ENCODE measurements at places on chromosomes 1 and 21.
A peak's percentile ranks its signal among the peaks of the same experiment; 100 is the strongest.

- DNase-seq: peak; percentile 47
These were observed 21.2 kb downstream of the SLC45A3 start for GRCh38 chr1:205658943-205659581.

- DNase-seq: no peak
These were observed 34.1 kb upstream of the ST6GALNAC5 start for GRCh38 chr1:76833151-76833550.

DNA sequence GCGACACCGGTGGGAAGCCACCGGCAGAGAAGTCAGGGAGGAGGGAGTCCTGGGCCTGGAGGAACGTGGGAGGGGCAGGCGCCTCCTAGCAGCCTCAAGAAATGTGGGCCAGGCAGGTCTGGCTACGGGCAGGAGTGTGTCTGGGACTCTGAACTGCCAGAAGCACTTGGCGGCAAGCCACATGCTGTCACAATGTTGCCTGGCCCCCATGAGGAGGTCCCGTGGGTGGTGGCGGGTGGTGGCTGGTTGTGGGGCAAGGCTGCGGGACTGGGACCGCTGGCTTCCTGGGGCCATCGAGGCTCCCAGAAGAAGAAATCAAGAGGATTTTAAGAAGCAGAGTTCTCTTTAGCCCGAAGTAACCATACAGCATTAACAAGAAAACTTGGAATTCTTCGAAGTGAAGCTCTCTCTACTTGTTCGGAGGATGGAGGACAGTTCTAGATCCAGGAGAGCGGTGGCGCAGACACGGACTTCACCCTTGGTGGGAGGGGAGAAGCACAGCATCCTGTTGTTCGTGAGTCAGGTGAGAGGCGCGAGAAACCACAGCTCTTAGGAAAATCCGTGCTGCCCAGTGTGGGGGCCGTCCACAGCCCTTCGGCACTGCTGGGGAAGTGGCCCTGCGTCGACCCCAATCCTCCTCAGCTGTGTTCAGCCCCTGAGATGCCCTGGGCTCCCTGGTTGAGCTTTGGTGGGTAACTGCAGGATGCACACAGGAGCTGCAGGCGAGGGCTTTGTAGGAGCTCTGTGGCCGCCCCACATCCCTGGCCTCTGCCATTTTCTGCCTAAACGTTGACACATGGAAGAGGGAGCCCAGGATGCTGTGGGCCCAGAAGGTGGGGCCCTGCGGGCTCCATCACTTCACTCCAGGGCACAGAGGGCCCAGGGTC lies 12.4 kb downstream of the SKI start:
- no peak for DNase-seq

GRCh38 chr1:226027538-226028217 lies 28.5 kb upstream of the SDE2 start:
- DNase-seq: no peak

- DNase-seq: no peak
These were observed 20.6 kb upstream of the SH3D21 start for GRCh38 chr1:36285443-36286101.

GRCh38 chr1:34980715-34981114 lies 4.4 kb downstream of the TMEM35B start:
- no peak for DNase-seq

DNA sequence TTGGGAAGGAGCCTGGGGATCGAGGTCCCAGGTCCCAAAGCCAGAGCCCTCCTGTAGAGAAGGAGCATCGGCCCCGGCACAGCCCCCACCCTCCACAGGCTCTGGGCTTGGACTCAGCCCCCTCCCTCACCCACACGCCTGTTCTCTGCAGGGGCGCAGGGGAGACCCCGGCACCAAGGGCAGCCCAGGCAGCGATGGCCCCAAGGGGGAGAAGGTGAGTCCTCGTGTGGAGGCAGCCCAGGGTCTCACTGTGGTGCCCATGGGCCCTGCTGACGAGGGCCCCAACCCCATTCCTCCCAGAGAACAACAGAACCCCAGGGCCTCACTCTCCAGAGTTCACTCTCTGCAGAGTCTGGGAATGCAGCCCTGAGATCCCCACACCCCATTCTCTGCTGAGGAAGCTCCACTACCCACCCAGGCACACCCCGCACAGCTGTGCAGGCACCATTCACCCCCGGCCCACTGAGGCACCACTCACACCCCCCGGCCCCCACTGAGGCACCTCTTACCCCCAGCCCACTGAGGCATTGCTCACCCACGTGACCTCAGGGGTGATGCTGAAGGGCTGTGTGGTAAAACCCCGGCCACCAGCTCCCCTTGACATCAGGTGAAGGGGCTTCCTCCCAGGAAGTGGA lies 21.8 kb downstream of the COL6A2 start:
- DNase-seq: no peak

DNA sequence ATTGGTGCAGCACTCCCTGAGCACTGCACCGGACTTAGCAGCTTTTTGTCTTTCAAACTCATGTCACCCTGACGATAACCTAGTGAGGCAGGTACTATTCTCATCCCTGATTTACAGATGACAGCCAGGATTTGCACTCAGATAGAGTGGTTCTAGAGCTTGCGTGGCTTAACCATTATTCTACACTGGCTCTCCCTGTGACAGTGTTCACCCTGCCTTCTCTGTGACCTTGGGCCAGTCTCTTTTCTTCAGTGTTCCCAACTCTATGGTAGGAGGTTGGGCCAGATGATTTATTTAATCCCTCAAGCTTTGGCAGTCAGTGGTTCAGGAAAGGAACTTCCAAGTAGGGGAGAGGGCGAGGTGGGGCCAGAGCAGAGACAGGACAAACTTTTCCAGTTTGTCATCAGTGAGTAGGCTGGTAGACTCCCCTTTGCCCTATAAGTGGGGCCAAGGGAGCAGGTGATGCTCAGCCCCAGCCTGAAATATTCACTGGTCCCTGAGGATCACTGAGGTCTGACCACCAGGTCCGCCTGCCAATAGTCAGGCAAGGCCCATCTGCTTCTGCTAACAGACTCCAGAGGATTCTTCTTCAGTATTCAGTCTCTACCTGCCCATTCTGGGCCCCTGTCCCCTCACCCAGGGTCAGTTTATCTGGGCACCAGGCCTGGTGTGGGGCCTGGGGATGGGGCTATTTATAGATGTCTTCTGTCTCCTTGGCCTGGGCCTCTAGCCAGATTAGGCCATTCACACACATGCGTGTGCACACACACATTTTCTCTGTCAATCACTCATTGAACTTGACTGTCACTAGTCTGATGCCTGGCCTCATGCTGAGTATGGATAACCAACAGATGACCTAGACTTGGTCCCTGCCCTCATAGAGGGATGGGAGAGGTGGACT lies 8.8 kb upstream of the FABP3 start:
- DNase-seq: no peak

- DNase-seq: no peak
These were observed 298.7 kb downstream of the GRIK1 start for GRCh38 chr21:29641001-29641634.

DNA sequence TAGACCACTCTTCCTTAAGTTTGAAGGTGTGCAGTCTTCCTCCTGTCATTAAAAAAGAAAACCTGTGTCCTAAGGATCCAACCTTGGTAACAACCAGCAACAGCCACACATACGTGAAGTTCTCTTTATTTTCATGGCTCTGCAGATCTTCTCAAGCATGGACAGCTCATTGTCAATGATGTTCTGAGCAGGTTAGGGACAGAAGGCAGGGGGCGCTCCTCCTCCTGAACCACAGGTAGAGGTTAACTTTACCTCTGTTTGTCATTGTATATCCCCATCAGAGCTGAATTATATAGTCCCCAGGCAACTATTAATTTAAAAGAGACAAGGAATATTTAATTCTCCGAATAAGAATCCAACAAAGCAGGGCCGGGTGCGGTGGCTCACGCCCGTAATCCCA lies 52.5 kb upstream of the CR2 start:
- no peak for DNase-seq

DNA sequence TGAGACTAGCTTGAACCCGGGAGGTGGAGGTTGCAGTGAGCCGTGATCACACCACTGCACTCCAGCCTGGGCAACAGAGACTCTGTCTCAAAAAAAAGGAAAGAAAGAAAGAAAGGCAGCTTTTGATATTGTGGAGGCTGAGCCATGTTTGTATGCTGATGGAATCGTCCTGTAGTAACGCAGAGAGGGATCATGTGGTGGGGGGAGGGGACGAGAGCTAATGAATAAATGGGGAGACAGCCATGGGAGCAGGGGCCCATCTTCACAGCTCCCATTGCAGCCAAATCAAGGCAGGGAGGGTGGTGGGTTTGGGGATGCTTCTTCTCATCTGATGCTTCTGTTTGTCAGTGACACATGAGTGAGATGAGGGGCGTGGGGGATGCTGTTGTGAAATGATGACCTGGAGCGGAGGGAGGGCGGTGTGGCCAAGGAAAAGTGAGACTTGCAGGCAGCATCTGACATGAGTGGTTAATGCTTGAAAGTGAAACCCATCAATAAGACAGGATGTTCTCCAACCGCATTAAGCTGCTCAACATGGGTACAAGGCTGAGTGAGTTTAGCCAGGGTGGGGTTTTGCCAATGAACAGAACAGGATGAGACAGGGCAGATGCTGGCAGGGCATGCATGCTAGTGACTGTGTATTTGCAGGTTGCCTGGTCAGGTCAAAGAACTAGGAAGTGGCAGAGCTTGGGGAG lies 16.7 kb downstream of the SPATA21 start:
- DNase-seq: no peak

- no peak for DNase-seq
These were observed 8.0 kb downstream of the CHODL start for GRCh38 chr21:18252680-18253079.

GRCh38 chr1:17569200-17570139 lies 30.0 kb downstream of the ARHGEF10L start:
- no peak for DNase-seq

- no peak for DNase-seq
These were observed 6.8 kb upstream of the KIF17 start for GRCh38 chr1:20724364-20725188.

GRCh38 chr1:196180847-196181593 lies 427.2 kb downstream of the KCNT2 start:
- no peak for DNase-seq

DNA sequence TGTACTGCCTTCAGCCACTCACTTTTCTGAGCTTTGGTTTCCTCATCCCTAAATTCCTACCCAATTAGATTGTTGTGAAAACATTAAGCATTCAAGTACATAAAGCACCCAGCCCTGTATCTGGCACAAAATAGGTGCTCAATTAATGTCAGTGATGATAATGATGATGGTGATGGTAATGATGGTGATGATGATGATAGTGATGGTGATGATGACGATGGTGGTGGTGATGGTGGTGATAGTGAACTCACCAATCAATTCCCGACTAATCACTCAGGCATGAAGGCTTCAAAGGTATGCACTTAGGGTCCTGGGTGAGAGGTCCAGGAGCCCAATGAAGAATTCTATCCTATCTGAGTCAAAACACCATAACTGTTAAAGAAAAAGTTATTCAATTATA lies 383.5 kb downstream of the MATN1 start:
- no peak for DNase-seq

DNA sequence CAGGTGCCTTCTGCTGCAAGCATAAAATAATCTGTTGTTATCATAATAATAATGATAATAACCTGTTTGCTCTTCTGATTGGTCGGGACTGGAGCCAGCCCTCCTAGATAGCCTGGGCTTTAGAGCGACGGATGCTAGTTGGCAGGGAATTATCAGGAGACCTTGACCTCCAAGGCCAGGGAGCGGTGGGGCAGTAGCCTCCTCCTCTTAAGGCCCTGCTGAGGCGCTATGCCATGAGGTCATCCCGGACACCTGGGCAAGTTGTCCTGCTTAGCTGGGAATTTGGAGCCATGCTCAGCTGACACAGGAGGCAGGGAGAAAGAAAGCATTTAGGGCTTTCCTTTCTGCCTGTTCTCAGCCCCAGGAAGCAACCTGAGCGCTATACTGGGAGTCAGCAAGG lies 15.6 kb downstream of the C1orf115 start:
- no peak for DNase-seq

DNA sequence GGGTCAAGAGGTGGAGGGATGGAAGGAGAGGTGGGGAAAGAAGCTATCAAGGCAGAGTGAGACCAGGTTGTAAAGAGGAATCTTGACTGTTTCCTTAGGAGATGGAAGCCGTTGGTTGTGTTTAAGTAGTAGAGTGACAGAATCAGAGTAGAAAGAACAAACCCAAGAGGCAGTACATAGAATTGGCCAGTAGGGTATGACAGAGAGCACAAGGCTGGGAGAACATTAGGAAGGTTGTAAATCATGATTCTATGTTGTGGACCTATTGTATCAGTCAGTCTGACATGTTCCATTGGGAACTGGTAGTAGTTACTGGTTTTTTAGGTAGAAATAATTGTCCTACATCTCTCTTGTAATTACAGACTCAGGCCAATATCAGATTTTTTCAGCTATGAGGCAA lies 486.9 kb upstream of the USP24 start:
- DNase-seq: no peak

GRCh38 chr1:103953386-103953785 lies 203.7 kb downstream of the AMY1C start:
- no peak for DNase-seq

DNA sequence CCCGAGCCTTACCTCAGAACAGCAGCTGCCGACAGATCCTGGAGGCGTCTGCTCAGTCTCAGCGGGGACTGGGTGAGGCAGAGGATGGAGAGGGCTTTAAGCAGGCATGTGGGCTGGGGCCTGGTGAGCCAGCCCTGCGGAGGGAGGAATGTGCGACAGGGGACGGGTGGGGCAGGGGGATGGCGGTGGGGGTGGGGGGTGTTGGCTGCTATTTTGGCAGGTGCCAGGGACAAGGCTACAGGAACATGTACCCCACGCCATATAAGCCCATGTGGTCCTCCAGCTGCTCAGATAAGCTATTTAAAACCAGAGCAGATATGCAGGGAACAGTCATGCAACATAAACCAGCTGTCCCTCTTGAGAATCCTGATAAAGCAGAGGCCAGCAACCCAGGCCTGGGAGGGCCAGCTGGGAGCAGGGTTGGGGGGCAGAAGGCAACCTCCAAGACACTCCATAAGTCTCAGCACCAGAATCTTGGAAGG lies at the start of gene TNNT2:
Gene TNNT2 (minus strand): TSS at position 70 of the 482 bp plus-strand sequence. CDS start 4,426 bp downstream, outside the sequence.
- no peak for DNase-seq

- DNase-seq: no peak
These were observed 49.7 kb downstream of the FHAD1 start for GRCh38 chr1:15296585-15297321.

- DNase-seq: peak; percentile 32
These were observed 50.0 kb upstream of the SLC19A1 start for GRCh38 chr21:45592208-45592619.

DNA sequence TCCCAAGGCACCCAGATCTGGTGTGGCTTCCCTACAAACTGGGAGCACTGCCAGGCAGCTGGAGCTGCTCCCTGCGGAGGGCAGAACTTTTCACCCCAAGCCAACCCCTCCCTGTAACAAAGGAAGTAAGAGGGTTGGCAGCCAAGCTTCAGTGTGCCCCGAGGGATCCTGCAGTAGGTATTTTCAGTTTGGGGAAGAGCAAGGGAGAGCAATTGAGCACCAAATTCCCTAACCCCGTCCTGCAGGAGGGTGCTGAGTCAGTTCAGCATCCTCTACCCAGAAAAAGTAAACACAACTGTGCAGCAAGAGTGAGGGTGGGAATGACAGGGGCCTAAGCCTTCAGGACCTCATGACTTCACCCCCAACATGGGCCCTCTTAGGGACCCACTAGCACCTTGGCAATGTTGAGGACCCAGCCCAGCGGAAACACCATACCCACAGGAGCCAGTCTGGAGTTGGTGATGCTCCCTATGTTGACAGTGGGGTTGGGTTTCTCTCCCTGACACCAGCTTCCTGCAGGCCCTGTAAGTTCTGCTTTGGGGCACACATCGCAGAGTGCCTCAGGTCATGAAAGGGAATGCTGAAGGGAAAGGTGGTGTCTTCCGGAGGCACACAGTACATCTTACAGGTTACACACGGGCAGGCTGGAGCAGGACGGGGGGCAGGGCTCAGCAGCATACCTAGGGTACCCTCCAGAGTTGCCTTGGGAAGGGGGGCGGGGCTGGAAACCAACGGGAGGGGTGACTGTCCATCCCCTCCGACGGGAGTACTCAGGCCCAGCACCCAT lies 14.8 kb downstream of the SH3BP5L start:
- DNase-seq: no peak

GRCh38 chr1:190832511-190832910 lies 354.8 kb upstream of the BRINP3 start:
- no peak for DNase-seq

All from stimulated activated CD4-positive, alpha-beta T cell treated with anti-CD3 and anti-CD28 coated beads, Interleukin-1b, Interleukin-23, amount 100 ng/mL, for 1 hour (primary cell).